ENCODE measurements at places on chromosomes 4 and X.

DNA sequence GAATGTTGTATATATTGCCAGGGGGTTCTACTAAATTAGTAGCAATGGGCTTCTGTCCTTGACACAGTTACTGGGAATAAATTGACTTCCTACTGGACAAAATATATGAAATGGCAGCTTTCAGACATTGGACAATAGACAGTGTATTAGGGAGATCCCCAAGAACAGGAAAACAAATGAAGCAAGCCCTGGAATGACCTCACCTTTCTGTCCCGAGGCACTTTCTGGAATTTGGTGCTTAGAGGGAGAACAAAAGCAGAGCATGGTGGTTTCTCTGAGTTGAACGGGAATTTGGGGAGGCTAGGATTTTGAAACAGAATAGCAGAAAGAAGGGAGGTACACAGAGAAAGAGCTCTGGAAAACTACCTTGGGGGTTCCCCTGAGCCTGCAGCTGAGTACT is 187.7 kb upstream of the MAGEB2 start:
- no peak for DNase-seq

GRCh38 chr4:79682161-79682560 is 274.1 kb upstream of the GK2 start:
- DNase-seq = no peak

DNA sequence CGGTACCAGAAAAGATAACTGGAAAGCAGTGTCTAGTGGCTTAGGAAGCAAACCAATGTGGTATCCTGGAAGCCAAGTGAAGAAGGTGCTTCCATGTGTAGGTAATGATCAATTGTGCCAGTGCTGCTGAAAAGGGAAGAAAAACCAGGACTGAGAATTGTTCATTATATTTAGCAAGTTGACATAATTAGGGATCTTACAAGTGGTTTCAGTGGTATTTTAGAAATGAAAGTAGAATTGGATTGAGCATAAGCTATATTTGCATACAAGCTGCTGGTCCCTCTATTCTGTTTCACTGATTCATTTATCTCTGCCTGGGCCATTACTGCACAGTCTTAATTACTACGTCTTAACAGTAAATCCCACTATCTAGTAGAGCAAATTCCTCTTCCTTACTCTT is 32.3 kb downstream of the PRDM8 start:
- DNase-seq = no peak

DNA sequence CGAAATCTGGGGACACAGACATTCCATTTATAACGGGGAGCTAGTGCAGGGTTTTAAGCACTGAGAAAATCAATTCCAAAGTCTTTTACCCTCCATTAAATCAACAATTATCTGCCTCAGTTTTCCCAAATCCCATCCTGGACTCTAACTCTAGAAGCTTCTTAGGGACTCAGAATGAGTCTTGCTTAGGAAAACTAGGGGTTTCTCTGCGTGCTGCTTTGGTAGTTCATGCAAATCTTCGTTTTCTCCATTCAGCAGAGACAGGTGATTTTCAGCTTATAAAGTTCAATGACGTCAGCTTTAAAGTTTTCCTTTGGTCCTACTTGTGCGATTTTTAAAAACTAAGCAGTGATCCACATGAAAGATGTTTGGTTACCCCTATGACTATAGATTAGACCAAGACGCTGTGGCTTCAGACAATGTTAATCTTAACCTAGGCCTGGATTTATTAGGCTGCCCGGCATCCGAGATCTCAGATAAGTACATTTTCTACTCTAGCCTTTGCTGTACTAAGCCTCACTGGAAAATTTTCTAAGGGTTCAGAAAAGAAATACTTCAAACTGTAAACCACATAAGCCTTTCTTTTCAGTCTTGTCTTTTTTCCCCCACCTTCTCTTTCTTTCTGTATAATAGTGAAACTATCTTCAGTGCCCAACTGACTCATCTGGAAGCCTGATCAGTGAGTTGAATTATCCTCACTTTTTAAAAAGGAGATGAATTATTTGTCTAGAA is 121.4 kb upstream of the GATB start:
- no peak for DNase-seq

GRCh38 chr4:79682801-79683530 is 274.9 kb upstream of the GK2 start:
- DNase-seq = no peak

DNA sequence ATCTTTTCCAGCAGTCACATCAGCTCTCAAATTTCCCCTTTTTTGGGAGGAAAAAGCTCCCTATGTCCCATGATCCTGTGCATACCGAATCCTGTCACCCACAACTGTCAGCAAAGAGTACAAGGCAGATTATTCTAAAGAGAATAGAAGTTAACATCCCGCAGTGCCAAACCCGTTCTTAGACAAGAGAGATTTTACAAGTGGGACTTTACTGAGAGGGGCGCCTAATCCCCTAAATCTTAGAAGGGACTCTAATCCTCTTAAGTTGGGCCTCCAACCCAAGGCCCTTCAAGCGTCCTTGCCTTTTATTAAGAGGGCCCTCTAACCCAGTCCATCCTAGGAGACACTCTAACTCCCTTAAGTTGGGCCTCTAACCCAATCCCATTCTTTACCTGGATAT is 193.9 kb downstream of the CPXCR1 start:
- no peak for DNase-seq

DNA sequence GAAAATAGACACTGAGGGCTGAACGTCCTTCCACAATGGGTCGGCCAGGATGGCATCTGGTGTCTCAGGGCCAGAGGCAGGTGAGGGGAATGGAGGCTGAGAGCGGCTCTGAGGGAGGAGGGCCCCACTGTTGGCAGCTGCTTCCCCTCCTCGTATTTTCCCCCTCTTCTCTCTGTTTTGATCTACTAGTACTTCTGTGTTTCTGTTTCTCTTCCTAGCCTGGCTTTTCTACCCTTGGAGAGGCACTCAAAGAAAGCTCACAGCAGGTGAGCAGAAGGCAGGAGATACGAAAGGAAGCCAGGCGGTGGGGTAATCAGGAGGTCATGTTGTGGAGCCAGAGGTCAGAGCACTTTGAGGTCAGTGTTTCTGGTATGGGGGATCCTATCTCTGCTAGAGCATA is 151.8 kb upstream of the GATB start:
- no peak for DNase-seq

DNA sequence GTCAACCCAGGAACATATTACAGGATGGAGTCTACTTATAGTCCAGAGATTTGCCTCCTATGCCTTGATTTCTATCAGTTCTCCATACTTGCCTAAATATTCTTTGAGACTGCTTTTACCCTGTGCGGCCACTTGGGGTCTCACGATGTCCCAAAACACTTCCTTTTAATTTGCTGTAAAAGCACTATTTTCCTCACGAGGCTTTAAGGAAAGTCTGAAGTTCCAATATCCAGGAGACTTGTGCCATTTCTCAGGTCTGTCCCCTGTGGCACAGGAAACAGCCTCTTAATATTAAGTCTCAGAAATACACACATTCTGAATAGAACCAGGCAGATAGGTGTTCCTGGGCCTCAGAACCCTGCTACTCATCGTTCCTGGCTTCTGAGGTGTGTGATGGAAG is 142.9 kb downstream of the TMEM164 start:
- peak; percentile 47 for DNase-seq

DNA sequence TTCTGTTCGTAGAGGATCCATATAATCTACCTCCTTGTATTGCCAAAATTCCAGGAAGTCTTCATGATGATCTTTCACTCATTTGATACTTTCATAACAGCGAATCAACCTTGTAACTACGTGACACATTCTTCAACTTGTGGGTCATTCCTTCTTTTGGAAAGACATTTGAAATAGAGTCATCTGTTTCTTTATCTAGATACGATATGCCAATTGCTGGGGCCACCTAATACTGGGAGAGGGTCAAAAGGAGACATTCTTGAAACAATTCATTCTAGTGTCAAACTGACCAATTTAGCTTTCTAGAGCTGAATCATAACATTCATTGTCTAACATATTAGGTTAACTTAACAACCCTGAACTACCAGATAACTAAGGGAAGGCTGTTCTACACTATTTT is 62.9 kb upstream of the SMAD1 start:
- no peak for DNase-seq

GRCh38 chr4:173937631-173938270 is 345.7 kb downstream of the FBXO8 start:
- no peak for DNase-seq

GRCh38 chrX:154597221-154597620 is 12.3 kb downstream of the CTAG1A start:
- DNase-seq = no peak

- no peak for DNase-seq
Observed at GRCh38 chr4:102301167-102301566, 44.1 kb downstream of the SLC39A8 start.

GRCh38 chrX:38109042-38109898 is 102.9 kb downstream of the SYTL5 start:
- no peak for DNase-seq

- no peak for DNase-seq
Observed at GRCh38 chr4:177436456-177436855, 5.8 kb downstream of the AGA start.

DNA sequence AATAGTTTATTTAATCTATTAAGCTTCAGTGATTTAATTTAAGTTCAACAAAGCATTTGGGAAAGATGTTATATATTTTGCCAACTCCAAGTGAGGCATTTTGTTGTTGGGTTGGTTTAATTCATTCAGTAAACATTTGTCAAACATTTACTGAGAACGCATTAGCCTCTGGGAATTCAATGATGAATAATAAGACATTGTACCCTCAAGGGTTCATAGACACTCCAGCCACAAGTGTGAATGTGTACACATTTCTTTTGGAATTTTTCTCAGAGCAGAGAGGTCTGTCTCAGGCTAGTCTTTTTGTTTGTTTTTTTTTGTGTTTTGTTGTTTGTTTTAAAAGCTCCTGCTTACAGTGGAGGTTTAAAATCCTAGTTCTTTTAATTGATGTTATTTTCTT is 203.9 kb downstream of the SOWAHB start:
- no peak for DNase-seq

DNA sequence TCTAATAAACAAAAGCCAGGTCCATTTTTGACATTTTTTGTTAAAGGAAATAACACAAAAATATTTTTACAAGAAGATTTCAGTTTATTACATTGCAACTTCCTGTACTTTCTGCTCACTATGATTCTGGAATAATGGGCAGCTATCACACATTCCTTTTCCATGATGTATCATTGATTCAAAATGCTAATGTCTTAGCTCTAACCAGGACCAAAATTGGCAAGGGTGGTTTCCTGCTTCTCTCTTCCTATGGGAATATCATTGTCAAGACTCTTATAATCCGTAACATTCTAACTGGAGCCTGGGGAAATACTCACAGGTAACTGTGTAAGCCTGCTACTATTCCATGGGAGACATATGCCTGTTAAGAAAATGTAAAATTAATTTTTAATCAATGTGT is 218.6 kb downstream of the DCAF12L2 start:
- no peak for DNase-seq

DNA sequence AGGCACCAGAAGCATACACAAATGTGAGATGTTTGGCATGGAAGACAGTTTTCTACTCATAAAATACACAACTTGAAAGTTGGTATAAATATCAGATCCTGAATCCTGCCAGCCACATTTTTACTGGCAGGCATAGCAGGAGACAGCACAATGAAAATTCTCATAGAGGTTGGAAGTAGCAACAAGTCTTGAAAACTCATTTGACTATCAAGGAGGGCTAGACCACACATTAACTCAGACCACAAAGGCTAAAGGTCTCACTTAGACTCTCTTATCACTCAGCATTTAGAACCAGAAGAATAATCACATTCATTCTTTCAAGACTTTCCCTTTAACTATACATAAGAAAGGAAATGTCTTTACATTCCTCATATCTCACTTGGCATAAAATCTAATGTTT is 56.5 kb downstream of the SORBS2 start:
- DNase-seq = no peak

DNA sequence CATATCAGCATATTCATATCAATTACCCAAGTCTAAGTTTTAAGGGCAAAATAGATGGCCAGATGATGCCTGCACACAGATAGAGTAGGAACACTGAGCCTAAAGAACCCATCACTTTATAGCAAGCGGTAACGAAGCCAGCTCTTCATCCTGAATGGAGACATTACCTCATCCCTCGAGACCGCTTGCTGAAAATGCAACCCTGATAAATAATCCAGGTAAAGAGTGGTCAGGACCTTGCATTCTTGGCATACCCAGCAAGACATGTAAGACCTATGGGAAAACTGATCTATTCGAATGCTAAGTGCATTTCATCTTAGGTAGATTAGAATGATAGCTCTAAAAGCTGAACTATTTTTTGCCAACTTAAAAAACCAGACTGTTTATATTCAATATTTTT is 25.3 kb downstream of the DCHS2 start:
- no peak for DNase-seq

- no peak for DNase-seq
Observed at GRCh38 chr4:98601708-98602107, 56.7 kb downstream of the TSPAN5 start.

DNA sequence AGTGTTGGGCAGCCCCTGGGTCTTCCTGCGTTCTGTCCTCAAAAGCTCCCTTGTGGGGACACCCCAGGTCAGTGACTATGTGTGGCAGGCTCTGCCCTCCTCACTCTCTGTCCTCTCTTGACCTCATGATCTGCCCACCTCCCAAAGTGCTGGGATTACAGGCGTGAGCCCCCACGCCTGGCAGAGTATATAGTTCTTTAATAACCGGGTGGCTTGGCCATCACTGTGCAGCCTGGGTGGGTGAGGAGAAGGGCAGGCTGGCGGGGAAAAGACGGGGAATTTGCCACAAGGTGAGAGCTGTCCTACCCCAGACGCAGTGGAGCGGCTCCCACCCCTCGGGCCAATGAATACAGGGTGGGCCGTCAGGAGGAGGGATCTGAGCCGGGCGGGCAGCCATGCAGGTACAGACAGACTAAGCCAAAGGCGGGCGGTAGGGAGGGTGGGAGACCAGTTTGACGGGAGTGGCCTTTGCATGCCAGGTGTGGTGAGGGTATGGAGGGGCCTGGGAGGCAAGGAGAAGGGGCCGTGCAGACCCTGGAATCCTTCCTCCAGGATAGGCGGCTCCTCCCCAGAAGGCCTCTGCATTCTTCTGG is 2.5 kb downstream of the SH3BP2 start:
- DNase-seq = peak; percentile 0

- DNase-seq = no peak
Observed at GRCh38 chrX:13536551-13536950, 32.9 kb upstream of the EGFL6 start.

DNA sequence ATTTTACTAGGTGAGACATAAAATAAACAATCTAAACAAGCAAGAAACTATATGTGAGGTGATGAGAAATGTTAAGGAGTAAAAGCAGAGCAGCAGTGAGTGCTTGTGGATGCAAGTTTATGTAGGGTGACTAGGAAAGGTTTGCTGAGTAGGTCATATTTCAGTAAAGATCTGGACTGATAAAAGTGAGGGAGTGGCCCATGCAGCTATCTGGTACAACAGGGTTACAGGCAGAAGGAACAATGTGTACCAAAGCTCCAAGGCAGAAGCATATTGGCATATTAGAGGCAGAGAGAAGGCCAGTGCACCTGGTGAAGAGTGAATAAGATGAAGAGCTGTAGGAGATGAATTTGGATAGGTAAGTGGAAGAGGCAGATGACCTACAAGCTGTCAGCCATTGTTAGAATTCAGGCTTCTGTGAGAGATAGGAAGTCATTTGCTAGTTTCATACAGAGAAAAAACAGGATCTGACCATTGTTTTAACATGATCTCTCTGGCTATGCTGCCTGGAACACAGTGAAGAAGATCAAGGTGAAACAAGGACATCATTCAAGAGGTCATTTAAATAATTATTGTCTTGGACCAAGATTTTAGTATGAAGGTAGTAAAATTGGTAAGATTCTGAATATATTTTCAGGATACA is 274.6 kb downstream of the ANKRD50 start:
- peak; percentile 61 for DNase-seq

GRCh38 chr4:181319629-181320028 is 923.6 kb upstream of the TENM3 start:
- DNase-seq = no peak

GRCh38 chr4:54102531-54103106 is 2.7 kb downstream of the GSX2 start:
- no peak for DNase-seq

Data from lung microvascular endothelial cell (primary cell).